ENCODE measurements at places on chromosomes 1 and 21.

GRCh38 chr1:55040083-55040932, 960 bp downstream of the PCSK9 start:
- H3K27me3 ChIP-seq: peaks cover 56% of the 10 kb centered on the region
- H3K4me3 ChIP-seq: peak overlapping the region; percentile 7
- H3K27ac ChIP-seq: no peak overlapping the region
- H3K4me1 ChIP-seq: no peaks in the 10 kb centered on the region
- DNase-seq: no peak

GRCh38 chr1:117633936-117634335, 28.1 kb downstream of the TENT5C start:
- H3K36me3 ChIP-seq: no peaks in the 10 kb centered on the region
- no peak for DNase-seq
- H3K27ac ChIP-seq: no peak overlapping the region
- H3K4me1 ChIP-seq: peaks cover 14% of the 10 kb centered on the region
- H3K4me3 ChIP-seq: no peak overlapping the region

GRCh38 chr1:204975568-204976235, 67.3 kb upstream of the CNTN2 start:
- H3K27ac ChIP-seq: no peak overlapping the region
- H3K27me3 ChIP-seq: peaks cover 19% of the 10 kb centered on the region
- H3K4me3 ChIP-seq: no peak overlapping the region
- H3K36me3 ChIP-seq: no peaks in the 10 kb centered on the region

DNA sequence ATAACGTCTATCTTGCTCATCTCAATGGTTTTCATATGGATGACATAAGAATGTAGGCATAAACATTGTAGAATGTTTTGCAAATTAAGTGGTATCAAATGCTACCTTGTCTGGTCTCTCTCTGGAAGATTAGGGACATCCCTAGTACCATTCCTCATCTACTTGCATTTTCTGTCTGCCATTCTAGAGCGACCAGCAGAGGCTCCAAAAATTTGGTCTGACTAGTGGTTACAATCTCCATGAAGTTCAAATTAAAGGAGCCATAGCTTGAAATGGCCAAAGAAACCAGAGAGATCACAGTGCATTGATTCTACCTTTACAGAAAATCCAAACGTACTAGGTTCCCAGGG, 1.1 kb downstream of the CD84 start:
- no peaks in the 10 kb centered on the region for H3K36me3 ChIP-seq
- H3K27ac ChIP-seq: no peak overlapping the region
- H3K4me3 ChIP-seq: no peak overlapping the region
- no peak for DNase-seq
- H3K27me3 ChIP-seq: no peaks in the 10 kb centered on the region
- no peaks in the 10 kb centered on the region for H3K4me1 ChIP-seq

- peaks cover 31% of the 10 kb centered on the region for H3K4me1 ChIP-seq
- no peaks in the 10 kb centered on the region for H3K36me3 ChIP-seq
- peak overlapping the region; percentile 67 for H3K27ac ChIP-seq
- H3K4me3 ChIP-seq: no peak overlapping the region
- H3K27me3 ChIP-seq: no peaks in the 10 kb centered on the region
These were observed 21.6 kb downstream of the HUNK start for GRCh38 chr21:31894457-31894856.

GRCh38 chr1:200240656-200241055, 169.2 kb downstream of the ZNF281 start:
- no peak overlapping the region for H3K27ac ChIP-seq
- H3K36me3 ChIP-seq: no peaks in the 10 kb centered on the region
- H3K4me1 ChIP-seq: no peaks in the 10 kb centered on the region
- DNase-seq: no peak
- no peak overlapping the region for H3K4me3 ChIP-seq

DNA sequence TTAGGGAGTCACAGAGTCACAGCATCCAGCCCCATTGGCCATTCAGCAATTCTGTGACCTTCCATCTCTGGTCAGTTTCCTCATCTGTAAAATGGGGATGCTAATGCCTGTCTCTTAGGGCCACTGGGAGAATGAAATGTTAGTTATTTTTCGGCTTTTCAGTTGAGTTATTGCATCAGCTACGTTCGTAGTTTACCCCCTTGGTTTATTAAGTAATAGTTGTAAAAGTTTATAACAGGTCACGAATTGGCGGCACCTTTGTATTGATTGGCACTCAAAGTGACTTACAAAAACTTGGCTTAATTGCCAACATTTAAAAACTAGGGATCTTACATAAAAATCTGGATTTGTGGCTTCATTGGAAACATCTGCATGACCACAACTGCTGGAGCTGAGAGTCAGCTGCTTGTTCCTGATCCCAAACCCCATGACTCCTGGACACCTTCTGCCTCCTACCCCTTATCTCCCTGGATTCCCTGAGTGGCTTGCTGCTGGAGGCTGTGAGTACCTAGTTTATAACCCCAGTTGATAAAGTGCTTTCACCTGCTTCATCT, 23.0 kb upstream of the SLC1A7 start:
- no peak for DNase-seq
- no peaks in the 10 kb centered on the region for H3K27me3 ChIP-seq
- H3K36me3 ChIP-seq: no peaks in the 10 kb centered on the region
- H3K27ac ChIP-seq: no peak overlapping the region
- H3K4me3 ChIP-seq: no peak overlapping the region

DNA sequence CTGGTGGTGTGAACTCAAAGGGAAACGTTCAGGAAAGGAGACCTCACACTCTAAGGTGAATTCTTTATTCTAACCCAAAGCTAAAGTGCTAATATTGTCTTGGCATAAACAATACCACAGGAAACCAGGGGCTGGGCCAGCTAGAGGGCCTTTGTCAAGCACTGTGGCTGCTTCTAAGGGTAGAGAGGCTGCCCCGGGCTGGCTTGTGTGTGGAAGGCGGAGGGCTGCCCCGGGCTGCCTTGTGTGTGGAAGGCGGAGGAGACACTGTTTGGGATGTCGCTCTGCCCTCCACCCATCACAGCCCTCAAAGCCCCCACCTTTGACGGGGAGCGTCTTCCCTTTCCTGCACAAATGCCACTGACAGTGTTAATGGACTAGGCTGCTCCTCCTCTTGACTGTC, 216.8 kb downstream of the TOMM20 start:
- no peak overlapping the region for H3K27ac ChIP-seq
- no peak for DNase-seq
- peaks cover 17% of the 10 kb centered on the region for H3K4me1 ChIP-seq
- H3K27me3 ChIP-seq: no peaks in the 10 kb centered on the region
- H3K4me3 ChIP-seq: no peak overlapping the region

GRCh38 chr21:39374046-39374445, 25.2 kb upstream of the HMGN1 start:
- no peak overlapping the region for H3K27ac ChIP-seq
- H3K36me3 ChIP-seq: no peaks in the 10 kb centered on the region
- H3K4me3 ChIP-seq: no peak overlapping the region
- H3K4me1 ChIP-seq: peaks cover 3% of the 10 kb centered on the region

- H3K27me3 ChIP-seq: no peaks in the 10 kb centered on the region
- no peak overlapping the region for H3K4me3 ChIP-seq
- DNase-seq: no peak
- no peak overlapping the region for H3K27ac ChIP-seq
These were observed 181.1 kb upstream of the GREM2 start for GRCh38 chr1:240792915-240793529.

- H3K27ac ChIP-seq: no peak overlapping the region
- DNase-seq: no peak
- H3K27me3 ChIP-seq: peaks cover 64% of the 10 kb centered on the region
- H3K4me3 ChIP-seq: no peak overlapping the region
These were observed 3.8 kb upstream of the HES3 start for GRCh38 chr1:6239950-6240768.

GRCh38 chr1:156937883-156938282, 17.5 kb downstream of the LRRC71 start:
- DNase-seq: no peak
- no peaks in the 10 kb centered on the region for H3K4me1 ChIP-seq
- H3K27ac ChIP-seq: no peak overlapping the region

DNA sequence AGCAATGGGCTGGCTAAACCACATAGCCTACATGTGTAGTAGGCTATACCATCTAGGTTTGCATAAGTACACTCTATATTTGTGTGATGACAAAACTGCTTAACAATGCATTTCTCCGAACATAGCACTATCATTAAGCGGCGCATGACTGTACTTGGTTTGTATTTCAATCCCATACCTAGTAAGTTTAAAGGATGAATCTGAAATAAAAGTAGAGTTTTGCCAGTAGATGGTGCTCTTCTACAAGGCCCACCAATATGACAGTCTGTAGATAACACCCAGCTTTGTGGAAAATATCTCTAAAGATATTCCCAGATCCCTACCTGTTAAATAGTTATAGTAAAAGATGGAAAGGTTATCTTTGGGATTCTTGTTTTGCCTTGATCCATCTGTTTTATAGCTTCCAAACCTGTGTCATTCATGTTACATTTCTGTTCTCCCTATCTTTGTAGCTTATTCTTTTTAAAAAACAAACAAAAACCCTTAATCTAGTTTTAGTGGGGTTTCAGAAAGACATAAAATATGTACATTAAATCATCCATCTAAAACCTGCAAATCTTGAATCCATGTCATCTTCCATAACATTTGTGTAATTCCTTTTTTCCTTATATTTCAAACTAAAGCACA, 33.9 kb upstream of the ASPM start:
- H3K27me3 ChIP-seq: no peaks in the 10 kb centered on the region
- H3K27ac ChIP-seq: no peak overlapping the region
- no peaks in the 10 kb centered on the region for H3K4me1 ChIP-seq
- DNase-seq: peak; percentile 50
- H3K4me3 ChIP-seq: no peak overlapping the region

- H3K27ac ChIP-seq: no peak overlapping the region
- H3K27me3 ChIP-seq: no peaks in the 10 kb centered on the region
- H3K4me1 ChIP-seq: no peaks in the 10 kb centered on the region
These were observed 41.2 kb upstream of the IFNLR1 start for GRCh38 chr1:24228311-24228710.

DNA sequence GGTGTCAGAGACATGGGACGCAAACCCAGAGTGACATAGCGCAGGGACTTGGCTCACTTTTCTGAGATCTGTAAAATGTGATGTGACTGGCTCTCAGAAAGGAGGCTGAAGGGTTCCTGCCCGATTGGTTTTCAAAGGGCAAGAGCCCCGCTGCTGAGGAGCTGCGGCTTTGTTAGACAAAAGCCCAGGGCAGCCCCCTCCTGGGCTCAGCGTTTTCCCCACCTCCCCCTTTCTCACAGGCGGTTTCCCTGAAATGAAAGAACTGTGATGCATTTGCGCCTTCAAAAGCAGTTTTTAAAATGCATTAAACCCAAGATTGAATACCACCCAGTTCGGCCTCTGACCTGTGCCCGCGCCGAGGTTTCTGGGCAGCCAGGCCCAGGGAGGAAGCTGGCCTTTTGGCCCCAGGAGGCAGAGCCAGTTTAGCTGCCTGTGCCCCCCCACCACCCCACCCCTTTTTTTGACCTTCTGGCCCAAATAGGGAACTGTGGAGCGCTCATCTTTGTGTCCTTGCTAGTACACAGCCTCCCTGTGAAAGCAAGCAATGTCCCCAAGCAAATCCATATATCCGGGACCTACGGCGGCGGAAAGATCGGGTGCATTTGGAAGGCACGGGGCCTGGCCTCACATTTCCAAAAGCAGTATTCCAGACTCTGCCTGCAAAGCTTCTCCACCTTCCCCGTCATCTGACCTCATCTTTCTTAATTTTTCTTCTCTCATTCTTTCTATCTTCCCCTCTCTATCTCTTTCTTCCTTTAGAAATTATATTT, 28.6 kb downstream of the CD247 start:
- peaks cover 25% of the 10 kb centered on the region for H3K4me1 ChIP-seq
- H3K36me3 ChIP-seq: no peaks in the 10 kb centered on the region
- peak overlapping the region; percentile 3 for H3K27ac ChIP-seq
- no peak overlapping the region for H3K4me3 ChIP-seq
- DNase-seq: no peak

GRCh38 chr1:11526071-11526895, 47.3 kb downstream of the DISP3 start:
- H3K27me3 ChIP-seq: no peaks in the 10 kb centered on the region
- H3K4me3 ChIP-seq: no peak overlapping the region
- no peak for DNase-seq
- H3K36me3 ChIP-seq: no peaks in the 10 kb centered on the region
- no peak overlapping the region for H3K27ac ChIP-seq

GRCh38 chr21:25887166-25887565, 152.4 kb downstream of the GABPA start:
- no peaks in the 10 kb centered on the region for H3K27me3 ChIP-seq
- peak; percentile 24 for DNase-seq

- peak overlapping the region; percentile 63 for H3K4me3 ChIP-seq
- peaks cover 26% of the 10 kb centered on the region for H3K4me1 ChIP-seq
- H3K27me3 ChIP-seq: no peaks in the 10 kb centered on the region
- no peak overlapping the region for H3K27ac ChIP-seq
These were observed 1.5 kb downstream of the UBE2G2 start for GRCh38 chr21:44800103-44800502.

GRCh38 chr1:240242601-240243144, 151.0 kb downstream of the FMN2 start:
- no peaks in the 10 kb centered on the region for H3K27me3 ChIP-seq
- peaks cover 24% of the 10 kb centered on the region for H3K4me1 ChIP-seq
- no peak for DNase-seq
- H3K27ac ChIP-seq: no peak overlapping the region
- no peak overlapping the region for H3K4me3 ChIP-seq
- H3K36me3 ChIP-seq: no peaks in the 10 kb centered on the region

- no peaks in the 10 kb centered on the region for H3K36me3 ChIP-seq
- peak; percentile 26 for DNase-seq
- H3K27me3 ChIP-seq: no peaks in the 10 kb centered on the region
- no peak overlapping the region for H3K4me3 ChIP-seq
These were observed 90.3 kb upstream of the DUSP10 start for GRCh38 chr1:221832151-221832550.

- H3K27me3 ChIP-seq: no peaks in the 10 kb centered on the region
- H3K36me3 ChIP-seq: no peaks in the 10 kb centered on the region
- H3K4me1 ChIP-seq: no peaks in the 10 kb centered on the region
- no peak overlapping the region for H3K4me3 ChIP-seq
- peak; percentile 9 for DNase-seq
- no peak overlapping the region for H3K27ac ChIP-seq
These were observed 55.2 kb upstream of the GNG12 start for GRCh38 chr1:67888216-67889106.

DNA sequence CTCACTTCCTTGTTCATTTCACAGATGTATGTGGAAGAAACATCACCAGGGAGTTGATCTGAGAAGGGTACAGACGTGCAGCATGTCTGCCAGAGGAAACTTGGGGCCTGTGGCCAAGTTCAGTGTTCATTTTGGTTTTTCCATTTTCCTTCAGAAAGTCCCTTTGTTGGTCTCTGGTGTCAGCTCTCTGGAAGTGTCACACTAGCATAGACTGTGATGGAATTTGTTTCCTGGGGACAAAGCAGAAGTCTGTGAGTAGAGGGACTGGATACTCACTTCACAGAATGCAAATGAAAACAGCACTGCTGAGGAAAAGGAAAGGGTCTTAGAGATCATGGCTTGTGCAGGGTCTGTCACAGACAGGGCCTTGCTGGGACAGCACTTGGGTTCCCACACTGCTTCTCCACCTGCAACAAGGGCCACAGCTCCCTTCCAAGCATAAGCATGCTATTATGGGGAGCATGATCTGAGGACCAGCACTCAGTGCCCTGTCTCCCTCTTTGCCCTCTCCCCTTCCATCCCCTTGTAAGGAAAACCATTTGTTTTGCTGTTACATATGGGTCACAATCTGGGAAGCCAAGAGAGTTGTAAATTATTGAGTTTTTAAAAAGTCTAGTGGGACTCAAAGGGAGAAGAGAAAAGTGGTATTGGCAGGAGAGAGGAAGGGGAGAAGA, 31.4 kb upstream of the CD84 start:
- no peaks in the 10 kb centered on the region for H3K27me3 ChIP-seq
- H3K36me3 ChIP-seq: no peaks in the 10 kb centered on the region
- no peaks in the 10 kb centered on the region for H3K4me1 ChIP-seq
- H3K4me3 ChIP-seq: no peak overlapping the region
